Spleen (tissue), 13 donors: ENCODE measurements at places on chromosomes 12 and 14. TPM values are rescaled to one million over a fixed set of nuclear protein-coding genes. Genes with fewer than 3 reads are reported as not detected.

ZNF410 gene
- 49.7 TPM for total RNA-seq

PRR4 gene
- total RNA-seq: 12.0 TPM

CDH24 gene
- total RNA-seq: 4.6 TPM

GPR84 gene
- total RNA-seq: 5.1 TPM

RD3L gene
- not detected for total RNA-seq

AICDA gene
- total RNA-seq: 0.43 TPM

AGAP2 gene
- total RNA-seq: 19.5 TPM

TRPV4 gene
- 5.2 TPM for total RNA-seq

SERPINA12 gene
- not detected for total RNA-seq
